Uterine smooth muscle cell (primary cell): ENCODE measurements at places on chromosomes 11 and 22. TPM values are rescaled to one million over a fixed set of nuclear protein-coding genes. Genes with fewer than 3 reads are reported as not detected.

The GRM5 gene
- total RNA-seq = under 0.01 and 0.11 TPM in 2 replicates

The PI4KA gene
- total RNA-seq = 37.5 and 42.0 TPM in 2 replicates

The CADM1 gene
- 0.66 and 5.5 TPM in 2 replicates for total RNA-seq

The SOX6 gene
- total RNA-seq = 0.62 and 0.89 TPM in 2 replicates

The WT1 gene
- 6.9 and 13.8 TPM in 2 replicates for total RNA-seq

The PANX3 gene
- not detected in 2 replicates for total RNA-seq

The SHANK2 gene
- total RNA-seq = 1.9 and 2.8 TPM in 2 replicates

The IGSF22 gene
- not detected in 2 replicates for total RNA-seq

The RFPL1 gene
- not detected in 2 replicates for total RNA-seq

The SYT7 gene
- 31.4 and 43.6 TPM in 2 replicates for total RNA-seq

The APOC3 gene
- not detected in 2 replicates for total RNA-seq

The CHRNA10 gene
- 0.66 and 0.75 TPM in 2 replicates for total RNA-seq

The LYVE1 gene
- 0.12 and 0.22 TPM in 2 replicates for total RNA-seq

The MRGPRE gene
- total RNA-seq = not detected in 2 replicates

The TRPM5 gene
- not detected in 2 replicates for total RNA-seq

The XKR3 gene
- not detected in 2 replicates for total RNA-seq

The FGF19 gene
- not detected in 2 replicates for total RNA-seq

The C11orf91 gene
- total RNA-seq = not detected in 2 replicates

The KRTAP5-9 gene
- total RNA-seq = not detected in 2 replicates

The DAGLA gene
- 3.5 and 3.8 TPM in 2 replicates for total RNA-seq

The CCDC86 gene
- total RNA-seq = 10.6 and 15.8 TPM in 2 replicates

The SLC7A4 gene
- total RNA-seq = 0.12 and 0.22 TPM in 2 replicates

The OR8A1 gene
- total RNA-seq = not detected in 2 replicates

The SHISAL1 gene
- 14.6 and 14.9 TPM in 2 replicates for total RNA-seq

The RASSF10 gene
- not detected in 2 replicates for total RNA-seq

The ABCG4 gene
- total RNA-seq = under 0.01 and 0.12 TPM in 2 replicates

The FDXACB1 gene
- 2.7 and 4.2 TPM in 2 replicates for total RNA-seq

The PTH gene
- total RNA-seq = not detected in 2 replicates

The CNGA4 gene
- under 0.01 TPM in 1 of 2 replicates, not detected in the other for total RNA-seq

The OSM gene
- total RNA-seq = not detected in 2 replicates

The OR51B2 gene
- 0.12 TPM in 1 of 2 replicates, not detected in the other for total RNA-seq

The TEX54 gene
- not detected in 2 replicates for total RNA-seq

The OR51B5 gene
- total RNA-seq = 0.12 TPM in 1 of 2 replicates, not detected in the other

The IRAG1 gene
- total RNA-seq = 5.2 and 22.6 TPM in 2 replicates

The DRD4 gene
- total RNA-seq = 0.11 TPM in 1 of 2 replicates, not detected in the other

The NXPE1 gene
- total RNA-seq = not detected in 2 replicates

The TNNT3 gene
- not detected in 2 replicates for total RNA-seq

The GAB4 gene
- not detected in 2 replicates for total RNA-seq

The TENM4 gene
- 39.2 and 51.9 TPM in 2 replicates for total RNA-seq

The C22orf31 gene
- not detected in 2 replicates for total RNA-seq

The CEND1 gene
- total RNA-seq = 1.00 TPM in 2 replicates

The HEPN1 gene
- total RNA-seq = not detected in 2 replicates

The GAB2 gene
- total RNA-seq = 8.3 and 11.2 TPM in 2 replicates

The SIK3 gene
- 16.3 and 19.1 TPM in 2 replicates for total RNA-seq

The NCAM1 gene
- 32.4 and 35.1 TPM in 2 replicates for total RNA-seq
